ENCODE measurements at places on chromosomes 16 and 17. TPM values are rescaled to one million over a fixed set of nuclear protein-coding genes. Genes with fewer than 3 reads are reported as not detected.

The TSPAN10 gene
- 0.50 TPM for total RNA-seq

The ZNF764 gene
- 22.9 TPM for total RNA-seq

The RUNDC3A gene
- total RNA-seq = 0.48 TPM

DNA sequence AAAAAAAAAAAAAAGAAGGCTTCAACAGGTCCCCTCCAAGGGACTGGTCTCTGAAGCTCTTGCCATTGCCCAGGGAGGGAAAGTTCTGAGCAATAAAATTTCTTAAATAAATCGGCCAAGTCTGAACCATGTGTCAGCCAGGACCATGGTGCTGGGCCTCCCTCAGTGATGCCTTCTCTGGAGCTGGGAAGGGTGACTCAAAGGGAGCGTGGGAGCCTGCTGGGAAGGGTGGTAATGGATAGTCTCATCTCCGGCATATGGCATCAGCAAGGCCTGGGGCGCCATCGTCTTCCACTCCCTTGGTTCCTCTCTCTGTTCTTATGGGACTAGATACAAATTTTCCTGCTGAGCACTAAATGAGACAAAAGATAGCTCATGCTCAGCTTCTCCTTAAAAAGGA lies 2.3 kb downstream of the VKORC1 start:
- no peak for DNase-seq

- no peak for DNase-seq
These were observed 498 bp downstream of the PKMYT1 start for GRCh38 chr16:2979669-2980226.

- DNase-seq = no peak
These were observed 3.4 kb downstream of the C1QTNF1 start for GRCh38 chr17:79027274-79027924.

GRCh38 chr17:74459622-74460021 lies 6.8 kb upstream of the CD300A start:
- DNase-seq = no peak

DNA sequence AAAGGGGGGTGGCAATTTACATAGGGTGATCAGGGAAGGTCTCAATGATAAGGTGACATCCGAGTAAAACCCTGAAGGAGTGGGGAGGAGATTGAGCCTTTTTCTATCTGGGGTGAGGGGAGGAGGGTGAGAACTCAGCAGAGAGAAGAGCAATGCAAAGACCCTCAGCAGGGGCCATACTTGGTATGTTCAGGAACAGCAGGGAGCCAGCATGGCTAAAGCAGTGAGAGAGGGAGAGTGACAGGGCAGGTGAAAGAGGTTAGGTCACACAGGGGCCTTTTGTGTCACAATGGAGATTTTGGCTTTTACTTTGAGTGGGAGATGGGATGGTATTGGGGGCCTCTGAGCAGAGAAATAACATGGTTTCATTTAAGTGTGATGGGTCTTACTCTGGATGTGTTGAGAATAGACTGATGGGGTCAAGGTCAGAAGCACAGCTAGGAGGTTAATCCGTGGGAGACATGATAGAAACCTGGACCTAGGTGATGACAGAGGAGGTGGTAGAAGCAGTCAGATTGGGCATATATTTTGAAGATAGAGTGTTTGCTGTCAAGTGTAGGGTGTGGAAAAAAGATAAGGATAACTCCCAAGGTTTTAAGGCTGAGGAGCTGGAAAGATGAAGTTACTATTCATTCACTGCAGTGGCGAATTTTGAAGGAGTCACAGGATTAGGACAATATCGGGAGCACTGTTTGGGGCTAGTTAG lies 6.2 kb downstream of the SP2 start:
- DNase-seq = no peak

- no peak for DNase-seq
These were observed 32.3 kb downstream of the ENGASE start for GRCh38 chr17:79106958-79107357.
